ENCODE measurements at places on chromosomes 16 and 17.

- DNase-seq: peak; percentile 2
Observed at GRCh38 chr17:62791767-62792446, 16.2 kb downstream of the MARCHF10 start.

GRCh38 chr17:73093286-73093685 is 798 bp upstream of the SLC39A11 start:
- DNase-seq: no peak

DNA sequence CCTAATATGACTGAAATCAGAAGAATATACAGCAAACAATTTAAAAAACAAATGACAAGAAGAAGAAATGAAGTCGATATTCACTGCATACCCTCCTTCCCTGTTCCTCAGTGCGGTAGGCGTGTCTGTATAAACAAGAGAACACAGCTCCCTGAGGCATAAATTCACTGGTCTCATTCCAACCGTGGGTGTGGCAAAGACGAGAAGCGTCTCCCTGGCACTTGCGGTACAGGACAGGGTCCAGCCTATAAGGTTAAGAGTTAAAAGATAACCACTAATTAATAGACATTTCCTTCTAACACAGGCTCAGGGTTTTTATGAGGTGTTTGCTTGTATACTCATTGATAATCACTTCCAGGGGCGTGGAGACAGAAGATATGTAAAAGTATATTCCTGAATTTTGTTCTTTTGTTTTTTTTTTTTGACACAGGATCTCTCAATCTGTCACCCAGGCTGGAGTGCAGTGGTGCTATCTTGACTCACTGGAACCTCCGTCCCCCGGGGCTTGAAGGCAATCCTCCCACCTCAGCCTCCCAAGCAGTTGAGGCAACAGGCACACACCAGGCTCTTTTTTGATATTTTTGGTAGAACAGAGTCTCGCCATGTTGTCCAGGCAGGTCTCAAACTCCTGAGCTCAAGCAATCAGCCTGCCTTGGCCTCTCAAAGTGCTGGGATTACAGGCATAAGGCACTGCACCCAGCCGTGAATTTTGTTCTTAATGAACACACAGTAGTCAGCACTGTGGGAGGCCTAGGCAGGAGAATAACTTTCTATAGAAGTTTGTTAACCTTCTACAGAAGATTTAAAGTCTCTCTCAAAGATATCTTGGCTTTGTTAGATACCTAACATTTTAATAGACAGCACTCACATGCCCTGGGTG is 59.1 kb upstream of the CLEC18B start:
- DNase-seq: no peak

DNA sequence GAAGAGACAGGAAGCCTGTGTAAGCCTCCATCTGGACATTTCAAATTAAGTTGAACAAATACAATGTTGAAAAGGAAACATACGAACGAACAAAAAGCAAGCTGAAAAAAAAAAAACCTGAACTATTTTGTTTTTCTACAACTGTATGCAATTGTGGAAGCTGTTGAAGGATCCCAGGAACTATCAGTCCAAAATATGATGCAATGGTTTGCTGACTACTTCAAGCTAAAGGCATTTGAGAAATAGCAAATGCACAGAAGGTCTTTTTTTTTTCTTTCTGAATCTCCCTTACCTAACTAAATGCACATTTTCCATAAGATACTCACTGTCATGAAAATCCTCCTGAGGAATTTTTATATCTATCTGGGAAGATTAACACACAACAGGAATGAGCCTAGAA is 40.2 kb downstream of the MAF start:
- DNase-seq: no peak

- no peak for DNase-seq
Observed at GRCh38 chr16:46790599-46791270, 40.2 kb downstream of the C16orf87 start.

DNA sequence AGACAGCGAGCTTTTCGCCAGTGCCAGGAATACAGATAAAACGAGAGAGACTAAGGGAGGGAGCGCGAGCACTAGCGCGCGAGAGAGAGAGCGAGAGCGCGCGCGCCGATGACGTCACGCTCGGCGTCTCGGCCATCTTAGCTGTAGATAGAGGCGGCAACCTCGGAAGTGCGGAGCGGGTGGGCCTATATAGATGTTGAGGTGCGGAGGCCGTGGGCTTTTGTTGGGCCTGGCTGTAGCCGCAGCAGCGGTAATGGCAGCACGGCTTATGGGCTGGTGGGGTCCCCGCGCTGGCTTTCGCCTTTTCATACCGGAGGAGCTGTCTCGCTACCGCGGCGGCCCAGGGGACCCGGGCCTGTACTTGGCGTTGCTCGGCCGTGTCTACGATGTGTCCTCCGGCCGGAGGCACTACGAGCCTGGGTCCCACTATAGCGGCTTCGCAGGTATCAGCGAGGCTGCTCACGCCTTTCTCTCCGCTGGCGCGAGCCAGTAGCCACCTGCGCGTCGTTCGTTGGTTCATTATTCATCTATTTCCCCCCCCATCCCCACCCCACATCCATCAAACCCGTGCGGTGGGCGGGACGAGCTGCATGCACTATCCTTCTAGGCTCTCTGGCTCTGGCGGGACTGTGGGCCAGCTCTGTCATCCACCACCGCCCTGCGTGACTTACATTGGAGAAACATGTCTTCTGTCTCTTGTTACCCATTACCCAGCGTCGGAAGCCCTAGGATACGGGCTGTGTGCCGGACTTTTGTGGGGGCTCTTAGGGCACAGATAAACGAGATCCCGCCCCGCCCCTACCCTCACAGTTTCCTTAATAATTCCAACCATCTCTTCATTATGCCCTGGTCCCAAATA is 795 bp downstream of the CYB5D2 start:
- DNase-seq: peak; percentile 88

GRCh38 chr17:59415397-59415796 is 83.9 kb downstream of the YPEL2 start:
- no peak for DNase-seq

DNA sequence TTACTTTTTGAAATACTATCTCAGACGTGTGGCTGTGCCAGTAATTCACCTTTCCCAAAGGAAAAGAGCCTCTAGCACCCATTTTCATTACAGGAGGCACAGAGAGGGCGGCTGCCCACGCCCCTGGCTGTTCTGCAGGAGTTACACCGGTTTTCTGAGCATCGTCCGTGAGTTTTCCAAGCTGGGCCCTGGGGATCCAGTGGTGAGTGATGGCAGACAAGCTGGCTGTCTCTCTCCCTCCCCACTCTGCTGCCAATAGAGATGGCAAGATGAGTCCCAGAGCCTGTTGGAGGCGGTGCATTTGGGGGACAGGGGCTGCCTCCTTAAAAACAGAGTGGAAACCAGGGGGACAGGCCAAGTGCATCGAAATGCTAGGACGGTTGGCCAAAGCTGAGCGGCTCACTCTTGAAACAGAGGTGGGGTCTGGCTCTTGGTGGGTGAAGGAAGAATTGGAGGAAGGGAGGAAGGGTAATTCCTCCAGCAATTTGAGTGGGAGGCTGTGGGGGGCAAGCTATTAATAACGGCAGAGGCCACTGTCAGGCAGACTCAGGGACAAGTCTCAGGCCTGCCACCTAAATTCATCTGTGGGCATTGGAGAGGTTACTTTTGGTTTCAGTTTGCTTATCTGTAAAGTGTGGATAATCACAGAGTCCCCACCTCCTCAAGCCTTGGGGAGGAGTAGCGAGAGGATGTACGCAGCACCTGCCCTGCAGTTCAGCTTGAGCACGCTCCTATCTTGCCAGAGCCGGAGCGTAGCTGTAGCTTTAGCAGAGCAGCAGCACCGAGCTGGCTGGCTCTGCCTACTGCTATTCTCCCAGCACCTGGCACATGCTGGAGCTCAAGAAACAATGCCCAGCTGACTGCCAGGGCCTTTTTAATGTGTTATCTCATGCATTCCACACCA is 7.5 kb upstream of the NOS2 start:
- no peak for DNase-seq

DNA sequence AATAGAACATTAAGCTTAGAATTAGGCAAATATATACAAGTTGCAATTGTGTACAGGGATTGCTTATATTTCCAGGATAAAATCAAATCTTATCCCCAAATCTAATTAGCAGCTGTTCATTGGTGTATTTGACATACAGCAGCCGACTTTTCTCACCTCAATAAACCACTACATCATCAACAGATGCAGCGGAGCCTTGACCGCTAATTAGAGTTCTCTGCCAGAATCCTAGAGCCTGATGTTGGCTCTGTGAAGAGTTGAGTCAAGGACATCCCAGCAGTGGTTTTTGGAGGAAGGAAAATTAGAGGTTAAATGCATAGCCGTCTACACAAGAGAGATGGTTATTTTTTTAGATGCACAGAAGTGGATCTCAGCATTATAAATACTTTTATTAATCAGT is 221.9 kb upstream of the CACNG5 start:
- no peak for DNase-seq

GRCh38 chr17:4886830-4887229 is 12.5 kb upstream of the C17orf107 start:
- no peak for DNase-seq

GRCh38 chr17:47219621-47220475 is 10.7 kb downstream of the MYL4 start:
- DNase-seq: no peak

DNA sequence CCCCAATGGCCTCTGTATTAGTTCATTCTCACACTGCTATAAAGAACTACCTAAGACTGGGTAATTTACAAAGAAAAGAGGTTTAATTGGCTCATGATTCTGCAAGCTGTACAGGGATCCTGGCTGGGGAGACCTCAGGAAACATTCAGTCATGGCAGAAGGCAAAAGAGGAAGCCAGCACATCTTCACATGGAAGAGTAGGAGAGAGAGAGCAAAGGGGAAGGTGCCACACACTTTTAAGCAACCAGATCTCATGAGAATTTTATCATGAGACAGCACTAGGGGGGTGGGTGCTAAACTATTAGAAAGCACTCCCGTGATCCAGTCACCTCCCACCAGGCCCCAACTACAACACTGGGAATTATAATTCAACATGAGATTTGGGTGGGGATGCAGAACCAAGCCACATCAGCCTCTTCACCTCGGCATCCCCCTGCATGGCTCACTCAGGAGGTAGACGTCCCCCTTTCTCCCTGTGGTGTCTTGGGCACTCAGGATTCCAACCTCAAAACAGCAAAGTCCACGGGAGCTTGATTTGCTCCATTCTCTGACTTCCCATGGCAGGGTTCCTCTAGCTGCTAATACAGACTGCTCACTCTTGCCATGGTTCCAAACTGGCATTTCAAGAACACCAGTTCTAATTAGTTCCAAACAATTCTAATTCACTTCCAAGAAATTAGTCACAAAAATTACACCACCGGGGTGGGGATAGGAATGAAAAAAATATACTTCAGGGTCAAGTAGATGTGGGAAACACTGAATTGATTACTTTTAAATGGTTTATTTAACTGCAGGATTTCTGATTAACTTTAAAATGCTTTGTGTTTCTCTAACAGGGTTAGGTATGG is 203.8 kb upstream of the HSBP1 start:
- DNase-seq: no peak

All from WERI-Rb-1 (cell line).